ENCODE measurements at places on chromosomes 7 and 10. TPM values are rescaled to one million over a fixed set of nuclear protein-coding genes. Genes with fewer than 3 reads are reported as not detected.

DNA sequence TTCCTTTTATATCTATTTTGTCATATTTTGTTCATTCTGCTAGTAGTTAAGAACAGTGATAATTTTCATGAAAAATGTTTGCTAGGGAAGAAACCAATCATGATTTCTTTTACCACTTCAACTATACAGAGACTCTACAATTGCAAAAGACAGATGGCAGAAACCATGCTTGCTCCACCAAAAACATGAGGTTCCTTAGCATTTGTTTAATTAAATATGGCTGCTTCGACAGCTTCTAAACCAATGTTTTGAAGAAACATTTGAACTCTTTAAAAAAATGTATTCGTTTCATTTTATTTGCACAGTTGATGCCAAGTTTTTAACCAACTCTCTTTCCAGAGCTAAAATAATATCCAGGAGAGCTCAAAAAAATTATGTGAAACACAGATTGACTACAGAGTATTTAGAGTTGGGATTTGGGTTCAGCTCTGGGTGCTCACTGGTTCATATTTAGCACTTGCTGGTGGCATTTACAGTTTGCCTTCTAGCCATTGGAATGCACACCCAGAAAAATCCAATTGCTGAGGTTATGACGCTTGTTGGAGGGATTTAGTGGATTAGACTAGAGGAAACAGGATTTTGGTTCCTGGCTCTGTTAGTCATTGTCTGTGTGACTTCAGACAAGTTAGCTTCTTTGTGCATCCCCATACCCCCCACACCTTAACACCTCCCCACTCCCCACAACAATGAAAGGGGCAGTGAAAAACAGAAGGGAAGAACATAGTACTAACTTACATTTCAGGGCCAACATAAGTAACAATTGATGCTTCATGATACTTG, 35.8 kb upstream of the SDHAF3 start:
- DNase-seq, result no peak

DNA sequence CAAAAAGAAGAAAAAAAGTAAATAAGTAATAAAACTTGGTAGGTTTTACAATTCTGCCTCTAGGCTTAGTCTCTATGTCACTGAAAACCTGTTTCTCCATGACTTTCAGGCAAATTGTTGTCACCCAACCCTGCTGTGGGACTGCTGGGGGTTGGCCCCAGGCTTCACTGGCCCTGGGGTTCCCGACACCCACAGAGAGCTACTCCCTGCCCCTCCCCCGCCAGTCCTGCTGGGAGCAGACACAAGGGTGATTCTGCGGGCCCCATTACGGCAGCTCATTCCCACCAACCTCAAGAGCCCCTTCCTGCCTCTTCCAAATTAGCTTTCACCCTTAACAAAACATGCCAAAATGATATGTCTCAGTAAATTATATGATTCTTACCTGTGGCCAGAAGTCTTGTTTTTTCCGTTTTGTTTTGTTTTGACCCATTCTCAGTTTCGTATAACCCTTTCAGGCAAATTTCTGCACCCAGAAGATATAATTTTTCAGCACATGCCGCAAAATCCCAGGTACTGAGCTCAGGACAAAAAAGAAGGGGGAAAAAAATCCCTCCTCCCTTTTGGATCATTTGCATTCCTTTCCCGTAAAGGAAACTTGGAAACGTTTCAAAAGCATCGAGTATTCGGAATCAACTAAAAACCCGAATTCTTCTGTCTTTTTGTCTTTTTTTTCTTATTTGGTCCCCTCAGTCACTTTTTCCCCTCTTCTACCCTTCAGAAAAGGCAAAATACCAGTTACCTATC, 27.8 kb downstream of the CHST15 start:
- peak; percentile 59 for DNase-seq

DNA sequence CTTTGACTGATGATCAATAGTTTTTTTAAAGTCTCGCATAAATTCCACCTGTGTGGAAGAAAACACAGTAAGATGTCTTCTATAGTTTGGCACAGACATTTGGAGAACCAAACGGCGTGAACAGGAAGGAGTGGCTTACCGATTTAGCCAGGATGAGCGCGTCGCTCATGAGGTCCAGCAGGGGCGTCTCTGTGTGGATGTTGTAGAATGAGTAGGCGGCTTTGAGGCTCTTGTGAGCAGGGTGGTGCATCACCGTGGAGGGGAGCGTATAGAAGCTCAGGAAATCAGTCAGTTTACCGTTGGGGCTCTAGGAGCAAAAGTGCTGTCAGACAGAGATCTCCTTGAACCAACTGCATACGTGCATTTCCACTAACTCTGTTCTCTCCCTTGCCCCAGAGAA, 15.5 kb downstream of the RPP38 start:
- DNase-seq, result no peak

- DNase-seq, result peak; percentile 94
Measured at GRCh38 chr7:25854608-25855497, 297.1 kb upstream of the NFE2L3 start.

Gene SPRN
- total RNA-seq, result not detected

- peak; percentile 68 for DNase-seq
Measured at GRCh38 chr7:16271355-16271915, 149.9 kb downstream of the CRPPA start.
